Renal cortex interstitium (tissue), 15 donors: ENCODE measurements at places on chromosomes 3 and 15. TPM values are rescaled to one million over a fixed set of nuclear protein-coding genes. Genes with fewer than 3 reads are reported as not detected.

CLDN18 gene
- 1.0 TPM for polyA plus RNA-seq

DNAH1 gene
- 10.0 TPM for polyA plus RNA-seq

TMEM266 gene
- polyA plus RNA-seq: 14.1 TPM

PRTG gene
- polyA plus RNA-seq: 11.9 TPM

VGLL3 gene
- 4.0 TPM for polyA plus RNA-seq

SNX22 gene
- polyA plus RNA-seq: 1.6 TPM

DNA sequence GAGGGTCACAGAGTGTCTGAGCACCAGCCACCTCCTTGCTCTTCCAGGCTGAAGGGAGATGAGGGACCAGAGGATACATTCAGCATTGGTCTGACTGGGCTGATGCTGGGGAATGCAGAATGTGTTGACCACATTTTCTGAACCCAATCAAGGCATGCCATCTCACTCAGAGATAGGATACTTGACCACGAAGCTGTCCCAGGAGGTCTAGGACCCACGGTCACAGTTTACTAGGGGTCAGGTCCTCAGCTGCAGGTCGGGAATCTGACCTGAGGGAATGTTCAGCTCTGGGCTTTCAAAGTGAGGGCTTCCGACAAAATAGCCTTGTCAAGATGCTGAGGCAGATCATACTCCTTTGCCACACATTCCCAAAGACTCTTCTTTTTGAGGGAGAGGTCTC is 19.6 kb downstream of the PLA2G4E start:
- no peak for DNase-seq

DNA sequence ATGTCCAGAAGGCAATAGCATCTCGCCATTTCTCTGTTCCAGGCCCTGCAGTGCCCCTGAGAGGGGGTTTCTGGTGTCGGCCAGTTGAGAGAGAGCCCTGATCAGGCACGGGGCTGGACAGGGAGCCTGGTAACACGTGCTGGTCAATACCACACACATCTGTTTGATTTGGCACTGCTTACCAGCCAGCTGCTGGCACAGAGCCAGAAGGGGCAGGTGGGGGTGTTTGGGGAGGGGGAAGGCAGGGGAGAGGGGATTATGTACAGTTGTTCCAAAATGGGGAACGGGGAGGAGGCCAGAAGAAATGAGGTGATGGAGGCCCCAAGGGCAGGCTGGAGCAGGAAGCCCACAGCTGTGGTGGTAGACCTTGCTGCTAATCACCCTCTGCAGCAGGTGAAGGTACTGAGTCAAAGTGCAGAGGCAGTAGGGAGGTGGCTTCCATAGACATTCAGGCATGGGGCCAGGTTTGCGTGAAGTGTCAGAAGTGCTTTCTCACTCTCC is 153.5 kb upstream of the LPP start:
- DNase-seq: no peak

DNA sequence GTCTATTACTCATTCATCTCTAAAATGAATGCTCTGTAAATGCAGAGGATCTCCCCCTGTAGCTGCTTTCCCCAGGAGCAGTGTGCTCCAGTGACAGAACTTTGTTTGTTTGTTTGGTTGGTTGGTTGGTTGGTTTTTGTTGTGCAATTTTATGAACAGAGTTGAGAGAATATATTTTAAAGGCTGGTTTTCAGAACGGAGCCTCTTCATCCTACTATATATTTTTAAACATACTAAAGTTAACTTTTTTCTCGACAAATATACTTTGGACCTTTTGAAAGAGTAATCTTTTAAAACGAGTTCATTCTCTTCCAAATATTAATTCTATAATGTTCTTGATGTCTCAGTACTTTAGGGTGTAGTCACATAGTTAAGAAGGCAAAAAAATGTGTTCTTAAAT is 20.2 kb downstream of the RYR3 start:
- no peak for DNase-seq

DNA sequence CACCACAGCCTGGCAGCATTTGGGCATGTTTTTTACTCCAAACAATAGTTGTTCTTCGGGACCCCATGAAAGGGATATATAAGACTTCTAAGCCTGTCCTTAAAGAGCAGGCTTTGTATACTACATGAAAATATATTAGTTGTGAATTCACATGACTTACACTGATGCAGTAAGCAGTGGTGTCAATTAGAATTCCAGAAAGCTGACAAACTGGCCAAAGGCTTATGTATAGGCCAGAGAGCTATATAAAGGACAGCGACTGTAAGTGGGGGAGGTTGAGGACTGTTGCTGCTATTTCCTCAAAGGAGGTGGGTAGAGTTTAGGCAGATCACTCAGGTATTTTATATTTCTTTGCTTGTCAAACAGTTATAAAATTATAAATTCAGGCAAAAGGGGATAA is 24.8 kb downstream of the KPNA4 start:
- no peak for DNase-seq

GRCh38 chr3:26766031-26766430 is 143.5 kb downstream of the LRRC3B start:
- DNase-seq: no peak
